NCI-H1092 (cell line): ENCODE measurements at places on chromosomes 5 and 9.

DNA sequence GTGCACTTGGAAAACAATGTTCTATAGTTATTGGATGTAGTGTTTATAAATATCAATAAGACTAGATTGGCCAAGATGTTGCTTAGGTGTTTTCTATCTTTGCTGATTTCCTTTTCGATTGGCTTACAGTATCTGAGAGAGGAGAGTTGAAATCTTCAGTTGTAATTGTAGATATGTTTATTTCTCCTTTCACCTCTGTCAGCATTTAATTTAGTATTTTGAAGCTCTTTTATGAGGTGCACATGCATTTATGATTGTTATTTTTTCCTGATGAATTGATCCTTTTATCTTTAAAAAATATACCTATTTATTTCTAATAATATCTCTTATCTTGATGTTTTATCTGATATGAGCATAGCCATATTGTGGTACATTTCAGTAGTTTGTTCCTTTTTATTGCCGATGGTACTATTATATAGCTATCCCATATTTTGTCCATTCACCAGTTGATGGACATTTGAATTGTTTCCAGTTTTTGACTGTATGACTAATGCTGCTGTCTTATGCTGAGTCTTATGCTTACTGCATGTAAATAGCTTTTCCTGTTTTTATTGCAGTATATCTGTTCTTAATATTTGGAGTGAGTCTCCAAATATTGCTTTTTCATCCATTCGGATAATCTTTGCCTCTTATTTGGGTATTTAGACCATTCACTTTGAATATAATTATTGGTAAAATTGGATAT, 34.7 kb downstream of the ERCC6L2 start:
- DNase-seq = no peak

DNA sequence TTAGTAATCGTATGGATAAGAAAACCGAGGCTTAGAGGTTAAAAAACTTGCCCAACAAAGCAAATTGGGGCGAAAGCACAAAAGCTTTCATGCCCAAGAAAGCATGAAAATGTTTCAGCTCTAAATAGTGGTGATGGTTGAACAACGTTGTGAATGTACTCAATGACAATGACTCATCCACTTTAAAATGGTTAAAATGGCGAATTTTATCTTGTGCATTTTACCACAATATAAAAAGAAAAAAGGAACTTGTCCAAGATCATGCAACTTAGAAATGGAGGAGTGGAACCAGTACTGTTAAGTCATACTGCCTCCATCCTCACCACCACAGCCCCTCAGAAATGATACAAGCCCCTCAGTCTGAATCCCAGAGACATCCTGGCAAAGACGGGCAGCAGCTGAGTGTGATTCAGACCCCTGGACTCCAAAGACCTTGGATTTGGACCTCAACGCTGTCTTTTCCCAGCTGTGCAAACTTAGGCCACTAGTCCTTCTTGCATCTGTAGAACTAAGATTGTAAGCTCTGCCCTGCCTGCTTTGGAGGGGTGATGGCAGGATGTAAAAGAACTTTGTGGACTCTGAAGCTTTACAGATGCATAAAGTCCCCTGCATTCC, 158.4 kb downstream of the GABBR2 start:
- DNase-seq = no peak

DNA sequence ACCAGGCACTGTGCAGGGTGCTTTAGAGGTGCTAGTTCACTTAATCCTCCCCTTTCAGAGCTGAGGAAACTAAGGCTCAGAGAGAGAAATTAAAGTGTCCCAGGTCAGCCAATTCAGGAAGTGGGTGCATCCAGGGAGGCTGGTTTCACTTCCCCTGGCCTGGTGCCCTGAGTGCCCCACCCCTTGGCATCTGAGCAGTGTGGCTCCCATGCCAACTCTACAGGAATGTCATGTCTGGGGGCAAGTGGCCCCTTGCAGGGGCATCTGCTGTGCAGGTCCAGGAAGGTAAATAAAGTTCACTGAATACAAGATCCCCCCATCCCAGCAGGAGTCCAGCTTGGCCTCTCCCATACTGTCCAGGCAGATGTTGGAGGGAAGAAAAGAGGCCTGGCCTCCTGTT, 4.4 kb upstream of the N4BP3 start:
- no peak for DNase-seq

DNA sequence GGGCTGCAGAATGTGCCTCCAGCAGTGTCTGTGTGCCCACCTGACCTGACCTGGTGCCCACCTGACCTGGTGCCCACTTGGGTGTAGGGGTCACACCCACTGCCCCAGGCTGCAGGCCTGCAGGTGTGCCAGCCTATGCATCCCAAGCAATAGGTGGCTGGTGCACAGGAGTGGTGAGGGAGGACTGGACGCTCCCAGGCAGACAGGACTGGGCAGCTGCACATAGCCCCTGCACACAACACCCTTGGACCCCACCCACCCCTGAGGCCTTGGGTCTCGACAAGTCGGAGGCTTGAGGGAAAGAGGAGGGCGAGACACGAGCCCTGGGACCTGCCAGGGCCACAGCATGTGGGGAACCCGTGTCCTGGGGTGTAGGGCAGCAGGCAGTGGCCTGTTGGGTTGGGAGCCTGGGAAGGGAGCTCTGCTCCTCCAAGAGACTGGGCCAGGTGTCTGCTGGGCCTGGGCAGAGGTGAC, 10.8 kb upstream of the NRARP start:
- DNase-seq = no peak

DNA sequence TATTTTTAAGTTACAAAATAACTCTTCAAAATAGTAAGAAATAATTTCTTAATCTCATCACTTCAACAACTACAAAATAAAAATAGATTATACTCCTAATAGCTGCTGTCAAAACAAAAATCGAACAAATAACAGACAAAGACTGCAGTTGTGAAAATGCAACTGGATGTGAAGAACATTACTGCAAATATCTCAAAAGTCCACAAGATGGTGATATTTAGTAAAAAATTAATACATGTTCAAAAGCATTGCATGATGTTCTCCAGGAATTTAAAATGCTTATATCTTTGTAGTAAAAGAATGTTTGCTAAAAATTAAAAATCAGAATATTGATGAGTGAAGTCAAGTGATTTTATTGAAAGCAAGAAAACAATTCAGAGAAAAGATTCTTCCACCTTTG, 66.2 kb downstream of the MPDZ start:
- no peak for DNase-seq

DNA sequence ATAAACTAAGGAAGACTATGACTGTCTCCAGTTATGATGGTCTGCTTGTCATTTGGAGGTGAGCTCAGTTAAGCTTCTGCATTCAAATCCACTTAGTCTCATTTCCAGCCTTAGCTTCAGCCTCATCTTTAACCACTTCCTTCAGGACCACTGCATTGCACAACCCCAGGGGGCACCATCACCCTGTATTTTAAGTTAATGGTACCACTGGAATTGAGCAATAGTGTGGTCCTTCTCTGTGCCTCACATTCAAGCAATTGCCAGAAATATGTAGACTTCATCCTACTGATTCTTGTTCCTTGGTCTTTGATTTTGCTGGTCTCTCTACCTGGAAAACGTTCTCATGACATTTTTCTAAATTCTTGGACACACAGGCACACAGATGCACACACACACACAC, 131.5 kb upstream of the PTPN3 start:
- no peak for DNase-seq

GRCh38 chr5:6833406-6833805, 120.2 kb downstream of the TENT4A start:
- no peak for DNase-seq
